ENCODE measurements at places on chromosomes 5 and 9.

DNA sequence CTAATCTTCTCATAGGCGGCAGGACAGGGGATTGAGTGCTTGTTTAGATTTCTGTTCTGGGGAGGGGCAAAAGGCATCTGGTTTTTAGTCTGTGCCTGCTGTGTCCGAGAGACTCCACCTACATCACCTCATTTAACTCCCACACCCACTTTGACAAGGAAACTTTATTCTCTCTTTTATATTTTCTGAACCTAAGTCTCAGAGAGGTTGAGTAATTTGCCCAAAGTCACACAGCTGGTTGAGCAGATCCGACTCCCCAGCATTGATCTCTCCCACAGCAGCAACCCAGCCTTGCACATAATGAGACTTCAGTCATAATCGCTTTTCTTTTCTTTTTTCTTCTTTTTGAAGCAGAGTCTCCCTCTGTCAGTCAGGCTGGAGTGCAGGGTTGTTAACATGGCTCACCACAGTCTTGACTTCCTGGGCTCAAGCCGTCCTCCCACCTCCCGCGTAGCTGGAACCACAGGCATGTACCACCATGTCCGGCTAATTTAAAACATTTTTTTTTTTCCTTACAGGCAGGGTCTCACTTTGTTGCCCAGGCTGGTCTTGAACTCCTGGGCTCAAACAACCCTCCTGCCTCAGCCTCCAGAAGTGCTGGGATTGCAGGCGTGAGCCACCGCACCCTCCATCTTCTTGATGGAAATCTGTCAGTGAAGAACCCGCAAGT is 36.5 kb upstream of the ANKRD33B start:
- no peak for DNase-seq

GRCh38 chr9:132090771-132091170 is 11.1 kb upstream of the MED27 start:
- no peak for DNase-seq

DNA sequence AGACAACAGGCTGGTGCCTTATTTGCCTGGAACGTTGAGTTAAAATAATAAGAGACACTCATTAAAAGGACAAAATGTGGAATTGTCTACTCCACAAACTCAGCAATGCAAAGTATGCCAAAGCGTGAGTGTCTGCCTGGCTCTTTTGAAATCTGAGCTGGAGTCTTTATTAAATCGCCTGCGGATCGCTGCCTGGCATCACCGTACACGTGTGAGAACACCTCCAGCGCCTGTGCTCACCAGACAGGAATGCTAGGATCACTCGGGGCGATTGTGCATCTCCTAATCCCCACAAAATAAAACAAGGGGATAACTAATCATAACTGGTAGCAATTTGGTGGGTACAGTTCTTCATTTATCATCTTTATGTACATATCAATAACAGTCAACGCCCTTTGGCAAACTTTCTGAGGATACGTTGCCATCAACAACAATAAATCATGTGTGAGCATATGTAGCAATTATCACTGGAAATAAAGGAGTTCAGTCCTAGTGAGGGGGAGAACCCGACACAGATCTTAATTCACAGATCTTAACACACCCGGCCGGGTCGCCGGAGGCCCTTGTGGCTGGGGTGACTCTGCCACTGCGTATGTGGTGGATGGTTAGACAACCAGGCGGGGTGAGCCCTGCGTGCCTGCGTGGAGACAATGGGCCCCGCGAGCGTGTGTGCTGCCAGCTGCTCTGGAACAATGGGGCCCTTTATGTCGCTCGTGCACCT is 284.9 kb upstream of the IRX1 start:
- no peak for DNase-seq

GRCh38 chr5:149782018-149782894 is 52.1 kb downstream of the PPARGC1B start:
- DNase-seq = no peak

- DNase-seq = no peak
Observed at GRCh38 chr5:136242611-136243010, 49.6 kb upstream of the SMIM32 start.

DNA sequence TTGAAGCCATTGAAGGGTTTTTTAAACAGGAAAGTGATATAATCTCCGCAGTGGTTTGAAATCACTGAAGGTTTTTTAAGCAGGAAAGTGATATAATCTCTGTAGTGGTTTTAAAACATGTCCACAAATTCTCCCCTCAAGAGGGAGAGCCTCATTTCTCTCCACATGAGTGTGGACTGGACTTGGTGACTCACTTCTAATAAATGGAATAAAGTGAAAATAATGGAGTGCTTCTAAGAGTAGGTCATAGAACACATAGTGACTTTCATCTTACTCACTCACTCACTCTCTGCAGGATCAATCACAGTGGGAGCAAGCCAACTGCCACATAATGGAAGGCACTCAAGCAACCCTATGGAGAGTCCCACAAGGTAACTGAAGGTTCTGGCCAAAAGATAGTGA is 12.0 kb downstream of the CTNNAL1 start:
- no peak for DNase-seq

DNA sequence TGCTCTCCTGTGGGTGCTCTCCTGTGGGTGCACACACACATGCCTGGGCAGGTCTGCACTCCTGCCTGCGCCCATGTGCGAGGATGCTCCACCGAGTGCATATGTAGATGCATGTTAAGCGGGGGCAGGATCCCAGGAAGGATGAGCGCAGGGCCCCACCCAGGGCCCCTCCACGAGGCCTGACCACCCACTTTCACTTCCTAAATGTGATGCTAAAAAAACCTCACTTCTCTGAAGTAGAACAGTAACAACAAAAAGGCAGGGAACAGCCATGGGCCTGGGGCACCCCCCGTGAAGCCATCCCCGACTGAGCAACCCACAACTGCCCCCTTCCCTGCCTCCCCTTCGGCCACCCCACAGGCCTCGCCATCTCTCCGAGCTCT is 48.2 kb upstream of the SARDH start:
- no peak for DNase-seq

DNA sequence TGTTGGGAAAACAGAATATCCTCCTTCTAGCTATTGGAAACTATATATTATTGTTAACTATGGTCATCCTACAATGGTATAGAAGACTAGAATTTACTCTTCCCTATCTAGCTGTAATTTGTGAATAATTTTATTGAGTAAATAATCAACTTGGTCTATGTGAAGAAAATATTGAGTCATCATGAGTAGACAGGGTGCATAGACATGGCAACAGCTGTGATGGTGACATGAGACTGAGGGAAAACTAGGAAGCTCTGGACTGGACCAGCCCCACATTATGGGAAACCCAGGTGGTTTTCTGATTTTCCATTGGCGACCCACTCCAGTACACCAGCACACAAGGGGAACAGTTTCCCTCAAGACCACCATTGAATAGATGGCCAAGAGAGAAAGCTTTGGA is 95.0 kb downstream of the APBA1 start:
- DNase-seq = no peak

GRCh38 chr9:116368680-116369079 is 215.1 kb downstream of the PAPPA start:
- DNase-seq = no peak

GRCh38 chr5:135498637-135498995 is 37.1 kb downstream of the NEUROG1 start:
- DNase-seq = no peak

DNA sequence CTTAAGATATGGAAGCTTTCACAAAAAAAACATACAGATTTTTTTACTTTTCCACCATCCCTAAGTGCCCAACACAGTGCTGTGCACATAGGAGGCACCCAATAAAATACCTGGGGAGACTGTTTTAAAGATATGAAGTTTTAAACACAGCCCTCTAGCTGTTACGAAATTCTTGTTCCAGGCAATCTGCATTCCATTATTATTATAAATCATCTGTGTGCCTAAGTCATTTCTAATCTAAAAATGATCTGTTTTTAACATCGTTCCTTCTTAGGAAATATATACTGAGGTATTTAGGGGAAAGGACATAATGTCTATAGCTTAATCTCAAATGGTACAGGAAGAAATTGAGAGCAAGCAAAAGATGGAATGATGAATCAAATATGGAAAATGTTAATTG is 32.7 kb upstream of the ISCA1 start:
- DNase-seq = no peak

DNA sequence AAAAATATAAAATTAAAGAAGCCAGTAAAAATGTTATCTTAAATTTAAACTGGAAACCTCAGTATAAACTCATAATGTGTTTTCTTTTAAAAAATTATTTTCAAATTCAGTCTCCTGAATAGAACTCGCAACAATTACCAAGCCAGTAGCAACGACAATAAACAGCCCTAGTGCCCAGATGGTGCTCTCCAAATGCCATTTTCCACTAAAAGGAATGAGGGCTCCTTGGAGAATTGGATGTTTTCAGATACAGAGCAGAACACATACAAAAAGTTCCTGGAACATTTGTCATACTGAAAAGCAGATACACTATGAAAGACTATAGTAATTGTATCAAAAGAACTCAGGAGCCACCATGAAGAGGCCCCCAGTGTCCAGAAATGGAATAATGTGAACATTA is 97.4 kb downstream of the TMC1 start:
- DNase-seq = no peak

DNA sequence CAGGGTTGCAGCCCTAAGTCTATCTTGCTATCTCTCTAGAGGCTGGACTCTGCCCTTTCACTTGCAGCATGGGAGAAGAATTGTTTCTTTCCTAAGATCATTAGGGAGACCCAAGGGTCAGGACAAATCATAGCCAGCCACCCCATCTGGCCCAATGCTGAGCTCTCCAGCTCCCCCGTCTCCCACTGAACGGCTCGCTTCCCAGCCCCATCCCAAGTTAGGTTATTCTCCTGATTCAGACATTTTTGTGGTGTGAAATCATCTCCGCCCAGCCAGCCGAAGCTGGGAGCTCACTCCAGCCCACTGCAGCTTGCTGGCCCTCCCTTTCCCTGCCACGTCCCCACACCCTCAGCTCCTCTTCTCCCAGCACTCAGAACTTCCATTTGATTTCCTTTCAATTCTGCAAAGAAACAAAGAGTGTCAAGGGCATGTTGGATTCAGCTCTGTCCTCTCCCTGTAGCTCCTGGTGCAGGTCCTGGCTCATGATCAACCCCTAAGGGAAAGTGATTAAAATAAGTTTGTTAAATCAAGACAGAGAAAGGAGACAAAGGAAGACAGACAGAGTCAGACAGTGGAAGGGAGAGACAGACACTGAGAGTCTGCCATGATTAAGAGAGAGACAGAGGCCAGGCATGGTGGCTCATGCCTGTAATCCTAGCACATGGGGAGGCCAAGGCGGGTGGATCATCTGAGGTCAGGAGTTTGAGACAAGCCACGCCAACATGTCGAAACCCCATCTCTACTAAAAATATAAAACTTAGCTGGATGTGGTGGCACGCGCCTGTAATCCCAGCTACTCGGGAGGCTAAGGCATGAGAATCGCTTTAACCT is 12.6 kb upstream of the SPARC start:
- peak; percentile 77 for DNase-seq

DNA sequence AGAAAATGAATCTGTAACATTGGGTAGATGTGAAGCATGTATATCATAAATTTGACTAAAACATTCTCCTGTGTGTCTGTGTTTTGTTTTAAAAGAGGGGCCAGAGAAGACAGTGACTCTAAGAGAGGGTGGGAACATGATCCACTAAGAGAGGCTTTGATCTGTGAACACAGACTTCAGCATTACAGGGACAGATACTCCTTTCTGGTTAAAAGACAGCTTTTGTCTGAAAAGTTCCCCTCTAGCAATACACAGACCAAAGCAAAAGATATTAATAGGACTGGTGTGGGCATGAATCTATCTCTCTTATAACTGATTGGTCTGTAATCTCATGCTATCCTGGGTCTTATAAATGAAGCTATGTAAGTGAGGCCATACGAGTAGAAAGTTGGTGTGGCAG is 150.9 kb downstream of the NUDT12 start:
- no peak for DNase-seq

DNA sequence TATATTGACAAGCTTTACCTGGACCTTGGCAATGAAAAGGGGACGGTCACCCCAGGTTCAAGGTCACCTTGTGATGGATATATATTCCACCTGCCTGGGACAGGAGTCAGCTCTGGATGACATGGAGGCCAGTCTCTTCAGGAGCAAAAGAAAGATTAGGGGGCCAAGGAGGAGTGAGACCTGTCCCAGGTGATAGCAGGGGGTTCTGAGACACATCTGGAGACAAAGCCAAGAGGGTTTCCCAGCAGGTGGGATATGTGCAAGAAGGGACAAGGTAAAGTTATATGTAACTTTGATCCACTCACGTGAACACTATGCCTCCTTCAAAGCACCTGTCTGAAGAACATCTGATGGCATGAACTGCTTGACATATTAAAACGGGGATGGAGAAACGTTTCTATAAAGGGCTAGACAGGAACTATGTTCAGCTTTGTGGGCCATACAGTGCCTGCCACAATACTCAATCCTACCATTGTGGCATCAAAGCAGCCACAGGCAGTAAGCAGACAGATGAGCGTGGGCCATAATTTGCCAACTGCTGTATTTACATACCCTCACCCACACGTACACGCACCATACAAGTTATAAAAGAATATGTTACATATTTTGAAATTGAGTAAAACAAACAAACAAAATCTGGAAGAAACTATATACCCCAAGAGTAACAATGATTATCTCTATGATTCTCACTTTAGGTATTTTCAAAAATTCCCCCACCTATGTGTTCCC is 62.9 kb upstream of the ZNF622 start:
- DNase-seq = no peak

DNA sequence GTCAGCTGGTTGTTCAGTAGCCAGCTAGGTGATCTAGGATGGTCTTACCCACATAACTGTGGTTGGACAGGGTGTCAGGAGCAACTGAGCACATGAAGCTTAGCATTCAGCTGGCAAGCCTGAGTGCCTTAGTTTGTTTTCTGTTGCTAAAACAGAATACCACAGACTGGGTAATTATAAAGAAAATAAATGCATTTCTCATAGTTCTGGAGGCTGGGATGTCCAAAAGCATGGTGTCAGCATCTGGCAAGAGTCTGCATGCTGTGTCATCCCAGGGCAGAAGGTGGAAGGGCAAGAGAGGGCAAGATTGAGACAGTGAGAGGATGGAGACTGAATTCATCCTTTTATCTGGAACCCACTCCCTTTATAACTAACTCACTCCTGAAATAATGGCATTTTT is 921.5 kb downstream of the TLE4 start:
- no peak for DNase-seq

DNA sequence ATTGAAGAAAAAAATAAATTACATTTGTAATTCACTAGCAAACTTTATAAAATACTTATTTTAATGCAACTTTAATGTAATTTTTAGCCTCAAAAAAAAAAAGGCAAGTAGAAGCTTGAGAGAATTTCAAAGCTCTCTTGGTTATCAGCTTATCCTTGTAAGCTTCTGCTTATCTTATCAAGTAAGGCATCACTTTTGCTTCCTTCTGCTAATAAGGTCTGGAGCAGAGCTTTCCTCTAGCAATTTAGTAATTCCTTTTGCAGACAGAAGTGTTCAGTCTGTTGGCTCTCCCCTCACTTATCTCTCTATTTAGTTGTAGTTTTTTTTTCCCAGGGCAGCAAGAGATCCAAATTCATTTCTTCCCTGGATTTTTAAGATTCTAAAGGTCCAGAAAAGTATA is 525.0 kb downstream of the ISL1 start:
- no peak for DNase-seq

Measured in brain pericyte (primary cell).